Activated CD8-positive, alpha-beta memory T cell treated with anti-CD3 and anti-CD28 coated beads for 1 hour (primary cell): ENCODE measurements at places on chromosomes 6 and 20.

- no peak for DNase-seq
These were observed 211.4 kb downstream of the ERMARD start for GRCh38 chr6:169962604-169963469.

GRCh38 chr6:163489584-163489983 lies 75.1 kb downstream of the QKI start:
- no peak for DNase-seq

GRCh38 chr6:89862273-89862672 lies 32.0 kb upstream of the GJA10 start:
- DNase-seq: no peak

- DNase-seq: no peak
These were observed 4.4 kb downstream of the MOCS1 start for GRCh38 chr6:39929733-39930461.

GRCh38 chr6:4039348-4039747 lies 39.6 kb downstream of the FAM217A start:
- DNase-seq: no peak

DNA sequence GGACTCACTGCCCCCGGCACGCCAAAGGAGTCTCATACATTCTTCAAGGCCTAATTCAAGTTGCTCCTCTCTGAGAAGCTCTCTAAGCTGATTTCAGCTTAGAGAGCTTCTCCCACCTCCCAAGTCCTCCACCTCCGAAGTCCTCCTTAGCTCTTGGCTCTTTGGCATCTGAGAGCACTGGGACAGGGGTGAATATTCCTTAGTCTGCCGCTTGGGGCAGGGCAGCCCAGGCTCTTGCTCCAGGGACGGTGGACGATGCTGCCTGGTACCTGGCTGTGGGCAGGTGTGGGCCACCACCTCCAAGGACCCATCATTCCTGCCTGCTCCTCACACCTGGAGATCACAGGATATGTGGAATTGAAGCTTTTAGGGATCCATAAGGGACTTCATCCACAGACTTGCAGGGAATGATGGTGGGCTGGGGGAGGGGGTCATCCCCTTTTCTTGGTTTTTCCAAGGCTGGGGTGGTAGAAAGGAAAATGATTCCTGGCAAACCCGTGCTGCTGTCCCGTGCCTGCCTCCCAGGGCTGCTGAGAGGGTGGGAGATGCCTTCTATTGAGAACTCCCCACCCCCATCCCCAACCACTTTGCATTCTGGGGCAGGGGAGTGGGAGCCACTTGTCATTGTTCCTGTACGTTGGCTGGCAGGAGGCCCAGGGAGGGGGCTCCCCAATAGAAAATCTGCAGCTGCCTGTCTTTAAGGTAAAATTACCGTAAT lies 57.4 kb downstream of the ARHGAP40 start:
- DNase-seq: no peak

DNA sequence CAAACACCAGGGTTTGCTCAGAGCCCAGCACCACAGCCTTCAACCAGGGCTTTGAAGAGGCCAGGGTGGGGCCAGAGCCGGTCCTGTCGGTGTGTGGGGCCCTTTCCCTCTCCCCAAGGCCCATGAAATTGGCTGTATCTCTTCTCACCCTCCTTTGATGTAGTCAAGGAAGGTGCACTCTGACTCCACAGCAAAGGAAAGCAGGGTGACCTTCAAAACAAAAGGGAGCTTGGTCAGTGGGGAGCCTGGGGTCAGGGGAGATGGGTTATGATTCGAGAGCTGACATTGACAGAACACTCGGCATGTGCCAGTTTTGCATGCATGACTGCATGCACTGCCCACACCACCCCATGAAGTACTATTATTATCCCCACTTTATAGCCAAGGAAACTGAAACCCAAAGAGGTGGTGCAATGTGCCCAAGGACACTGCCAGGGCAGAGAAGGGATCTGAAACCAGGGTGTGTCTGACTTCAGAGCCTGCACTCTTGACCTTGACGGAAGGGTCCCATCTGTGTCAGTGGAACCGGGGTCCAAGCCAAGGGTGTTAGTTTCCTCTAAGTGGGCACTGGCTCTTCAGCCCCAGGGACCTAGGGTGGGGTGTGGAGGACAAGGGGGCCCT lies 55.4 kb downstream of the RAB44 start:
- DNase-seq: no peak

DNA sequence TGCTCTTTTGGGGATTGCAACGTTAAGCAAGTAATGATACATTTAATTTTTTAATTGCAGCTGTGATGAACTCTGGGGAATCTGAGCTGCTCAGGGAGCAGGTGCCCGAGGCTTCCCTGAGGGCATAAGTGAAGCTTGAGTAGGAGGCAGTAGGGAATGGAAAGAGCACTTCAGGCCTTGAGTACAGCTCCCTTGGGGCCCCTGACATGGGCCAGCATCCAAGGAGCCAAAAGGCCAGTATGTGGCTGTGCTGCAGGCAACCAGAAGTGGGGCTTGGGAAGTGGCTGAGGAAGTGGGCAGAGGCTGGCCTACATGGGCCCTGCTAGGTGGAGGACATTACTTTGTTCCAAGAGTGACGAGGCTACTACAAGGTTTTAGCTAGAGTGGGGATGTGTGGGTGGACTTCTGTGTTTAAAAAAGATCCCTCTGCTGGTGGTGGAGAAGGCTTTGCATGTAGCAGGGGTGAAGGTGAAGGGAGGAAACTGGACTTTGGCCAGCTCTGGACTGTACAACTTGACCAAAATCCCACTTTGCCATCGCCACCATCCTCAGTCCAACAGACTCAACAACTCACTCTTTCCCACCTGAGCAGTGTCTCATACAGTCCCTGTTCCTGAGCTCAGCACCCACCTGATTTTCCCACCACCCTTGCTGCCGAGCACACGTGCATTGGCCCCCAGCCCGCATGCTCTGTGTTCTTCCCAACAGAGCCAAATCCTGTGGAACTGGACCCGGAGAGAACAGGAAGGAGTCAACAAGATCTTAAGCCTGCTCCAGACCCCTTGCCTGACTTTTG lies 10.9 kb upstream of the ZNF831 start:
- no peak for DNase-seq

DNA sequence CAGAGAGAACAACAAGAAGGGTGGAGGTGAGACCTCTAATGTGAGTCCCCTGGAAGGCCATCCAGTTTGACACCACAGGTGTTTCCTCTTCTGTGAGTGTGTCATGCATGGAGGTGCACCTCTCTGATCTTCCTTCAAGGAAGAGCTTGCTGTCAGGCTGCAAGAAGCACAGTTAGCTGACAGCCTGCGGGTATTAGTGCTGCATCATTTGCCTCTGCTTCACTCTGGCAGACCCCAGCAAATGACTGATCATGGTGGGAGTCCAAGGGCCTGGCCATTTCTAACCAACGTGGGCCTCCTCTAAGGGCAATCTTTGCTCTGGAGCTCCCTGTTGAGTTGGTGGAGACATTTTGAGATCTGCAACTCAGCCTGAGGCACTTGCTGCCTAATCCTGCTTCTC lies 206.3 kb downstream of the EPHA7 start:
- DNase-seq: no peak

DNA sequence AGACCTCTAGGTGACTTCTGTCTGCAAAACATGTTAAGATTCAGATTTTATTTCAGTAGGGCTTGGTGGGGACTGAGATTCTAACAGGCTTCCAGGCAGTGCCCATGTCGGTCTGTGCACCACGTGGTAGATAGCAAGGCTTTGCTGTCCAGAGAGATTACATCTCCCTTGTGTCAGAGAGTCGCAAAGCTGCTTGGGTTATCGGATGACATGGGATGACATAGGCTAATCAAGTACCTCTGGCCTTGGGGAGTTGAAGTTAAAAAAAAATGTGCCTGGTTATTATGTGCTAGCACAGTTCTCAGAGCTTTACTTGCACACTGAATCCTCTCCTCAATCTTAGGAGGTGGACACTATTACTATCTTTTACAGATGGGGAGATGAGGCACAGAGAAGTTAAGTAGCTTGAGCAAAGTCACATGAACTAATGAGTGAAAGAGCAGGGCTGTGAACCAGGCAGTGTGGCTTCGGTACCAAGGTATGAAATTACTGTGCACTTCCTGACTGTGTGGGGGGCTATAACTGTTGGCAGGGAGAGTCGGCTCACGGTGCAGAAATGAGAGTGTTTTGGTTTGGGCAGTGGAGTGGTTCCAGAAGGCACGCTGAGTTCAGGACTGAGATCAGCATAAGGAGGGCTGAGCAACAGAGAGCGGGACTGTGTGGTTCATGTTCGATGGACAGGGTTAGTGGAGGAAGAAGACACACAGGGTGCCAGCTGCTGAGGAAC lies 41.1 kb downstream of the FARS2 start:
- DNase-seq: no peak

- DNase-seq: no peak
These were observed 382.7 kb downstream of the UTRN start for GRCh38 chr6:144667532-144668503.

- no peak for DNase-seq
These were observed 381.6 kb upstream of the CNR1 start for GRCh38 chr6:88547768-88548167.

DNA sequence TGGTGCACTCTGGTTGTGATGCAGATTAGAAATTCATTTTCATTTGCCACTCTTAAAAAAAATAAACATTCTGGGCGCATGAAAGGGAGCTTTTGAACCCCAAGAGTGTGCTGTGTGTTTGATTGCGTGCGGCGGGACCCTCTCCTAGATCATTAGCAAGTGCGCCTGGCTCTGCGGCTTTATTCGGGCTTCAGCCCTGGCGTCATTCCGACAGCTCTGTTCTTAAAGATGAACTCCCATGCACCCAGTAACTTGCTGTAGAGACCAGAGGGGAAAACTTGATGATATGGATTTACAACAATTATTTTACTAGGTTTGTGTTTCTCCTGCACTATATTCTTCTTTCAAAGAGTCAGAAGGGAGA lies 48.9 kb upstream of the ARMC2 start:
- DNase-seq: no peak

DNA sequence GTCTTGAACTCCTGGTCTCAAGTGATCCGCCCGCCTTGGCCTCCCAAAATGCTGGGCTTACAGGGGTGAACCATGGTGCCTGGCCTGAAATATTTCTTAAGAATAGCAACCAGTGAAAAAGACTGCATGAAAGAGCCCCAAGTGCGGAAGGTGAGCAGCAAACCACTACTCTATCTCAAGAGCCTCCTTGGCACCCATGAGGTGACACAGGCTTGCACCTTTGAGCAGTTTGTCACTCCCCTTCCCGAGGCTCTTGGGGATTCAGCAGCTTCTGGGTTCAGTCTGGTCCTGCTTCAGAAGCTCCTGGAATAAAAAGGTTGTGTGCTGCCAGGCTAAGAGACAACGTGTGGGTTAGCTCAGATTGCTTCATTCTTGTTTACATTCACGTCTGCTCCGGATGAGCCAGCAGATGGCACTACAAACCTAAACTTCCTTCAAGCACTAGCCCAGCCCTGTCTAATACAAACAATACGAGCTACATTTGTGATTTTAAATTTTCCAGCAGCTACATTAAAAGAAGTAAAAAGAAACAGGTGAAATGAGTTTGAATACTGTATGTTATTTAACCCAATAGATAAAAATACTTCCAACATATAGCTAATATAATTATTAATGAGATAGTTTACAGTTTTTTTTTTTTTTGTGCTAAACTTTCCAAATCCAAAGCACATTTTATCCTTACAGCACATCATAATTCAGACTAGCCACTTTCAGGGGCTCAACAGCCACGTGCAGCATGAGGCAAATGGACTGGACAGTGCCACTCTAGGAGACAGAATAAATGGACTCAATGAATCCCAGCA lies 46.2 kb downstream of the GJA10 start:
- peak; percentile 37 for DNase-seq

DNA sequence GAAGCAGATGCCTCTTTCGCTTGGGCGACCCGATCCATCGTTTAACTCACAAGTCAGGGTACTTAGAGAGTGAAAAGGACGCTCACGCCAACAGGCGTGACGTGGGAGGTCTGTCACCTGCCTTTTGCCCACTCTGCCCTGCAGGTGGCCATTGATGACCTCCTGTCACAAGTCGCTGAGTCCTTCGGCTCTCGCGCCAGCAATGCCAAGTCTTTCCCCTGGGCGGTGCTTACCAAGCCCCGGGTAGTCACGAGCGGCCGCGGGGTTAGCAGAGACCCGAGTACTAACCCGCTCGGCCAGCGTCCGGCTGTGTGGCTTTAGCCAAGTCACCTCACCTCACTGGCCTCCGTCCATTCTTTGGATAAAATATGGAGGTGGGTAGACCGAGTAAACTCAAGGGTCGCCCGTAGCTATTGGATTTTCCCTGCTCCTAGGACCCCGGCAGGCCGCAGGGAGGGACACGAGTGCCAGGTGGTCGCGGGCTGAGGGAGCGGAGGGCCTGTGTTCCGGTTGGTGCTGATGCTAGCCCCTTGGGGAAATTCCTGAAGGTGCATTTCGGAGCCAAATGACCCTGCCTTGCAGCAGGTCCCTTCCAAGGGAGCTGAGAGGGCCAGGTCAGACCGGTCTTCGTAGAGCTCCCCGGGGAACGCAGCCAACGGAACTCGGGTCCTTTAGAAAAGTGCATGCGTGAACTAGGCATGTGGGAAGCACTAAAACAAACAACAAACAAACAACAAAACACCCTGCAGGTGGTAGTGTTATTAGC lies 668 bp downstream of the PKIB start:
- no peak for DNase-seq

GRCh38 chr6:147664092-147664491 lies 155.6 kb downstream of the SAMD5 start:
- no peak for DNase-seq

DNA sequence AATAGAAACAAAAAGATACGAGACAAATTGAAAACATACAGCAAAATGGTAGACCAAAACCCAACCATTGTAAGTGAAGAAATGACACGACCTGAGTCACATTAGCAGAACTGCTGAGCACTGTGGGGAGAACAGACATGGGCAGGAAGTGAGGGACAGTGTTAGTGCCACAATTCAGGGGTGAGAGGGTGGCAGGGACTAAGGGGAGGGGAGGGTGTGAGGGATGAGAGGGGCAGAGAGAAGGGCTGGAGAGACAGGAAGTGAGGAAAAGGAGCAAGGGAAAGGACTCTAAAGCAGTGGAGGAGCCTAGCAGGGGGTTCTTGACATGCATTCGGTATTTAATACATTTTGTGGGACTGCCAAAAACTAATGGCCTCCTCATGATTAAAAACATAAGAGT lies 45.0 kb upstream of the TRIM26 start:
- no peak for DNase-seq

- DNase-seq: no peak
These were observed 102.8 kb downstream of the MYB start for GRCh38 chr6:135283926-135284325.

DNA sequence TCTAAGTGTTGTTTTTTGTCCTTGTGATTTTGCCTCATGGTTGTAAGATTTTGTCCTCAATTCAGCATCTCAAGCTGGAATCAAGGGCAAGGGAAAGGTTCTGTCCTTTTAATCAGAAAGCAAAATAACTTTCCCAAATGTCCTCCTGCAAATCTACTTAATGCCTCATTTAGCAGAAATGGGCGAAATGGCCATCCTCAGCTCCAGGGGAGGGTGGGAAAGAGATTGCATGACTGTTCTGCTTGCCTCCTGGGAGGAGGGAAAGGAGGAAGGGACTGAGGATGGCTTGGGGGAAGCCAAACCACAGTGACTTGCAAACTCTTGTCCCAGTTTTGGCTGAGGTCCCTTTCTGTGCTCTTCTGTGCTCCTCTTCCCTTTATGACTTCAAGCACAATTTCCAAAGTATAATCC lies 43.4 kb downstream of the TNFAIP3 start:
- DNase-seq: no peak
